ENCODE measurements at places on chromosomes 1 and 21.

GRCh38 chr1:174433451-174433850 lies 14.3 kb upstream of the GPR52 start:
- DNase-seq, result no peak

GRCh38 chr1:20029178-20029912 lies 40.6 kb upstream of the PLA2G5 start:
- no peak for DNase-seq

DNA sequence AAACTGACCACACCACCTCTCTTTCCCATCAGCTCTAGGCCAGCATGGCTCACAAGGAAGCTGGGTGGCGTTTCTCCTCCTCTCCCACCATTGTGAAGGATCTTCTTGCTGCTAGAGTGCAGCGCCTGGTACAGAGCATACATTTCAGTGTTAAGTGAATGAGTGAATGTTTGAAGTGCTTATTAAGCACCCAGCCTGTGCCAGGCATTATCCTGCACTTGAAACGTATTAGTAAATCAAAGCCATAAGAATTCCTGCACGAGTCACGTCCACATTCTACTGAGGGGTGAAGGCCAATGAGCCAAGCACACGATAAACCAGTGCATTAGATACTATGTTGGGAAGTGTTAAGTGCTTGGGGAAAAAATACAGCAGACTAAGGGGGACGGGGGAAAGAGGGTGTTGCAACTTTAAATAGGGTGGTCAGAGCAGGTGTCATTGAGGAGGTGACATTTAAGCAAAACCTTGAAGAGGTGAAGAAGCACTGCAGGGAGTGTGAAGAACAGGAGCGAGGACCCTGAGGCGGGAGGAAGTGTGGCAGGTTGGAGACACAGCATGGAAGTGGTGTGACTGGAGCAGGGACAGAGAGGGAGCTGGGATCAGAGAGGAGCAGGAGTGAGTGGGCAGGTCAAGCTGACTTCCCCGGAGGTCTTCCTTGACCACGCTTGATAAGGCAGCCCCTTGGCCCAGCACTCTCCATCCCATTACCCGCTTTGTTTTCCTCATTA lies 48.5 kb upstream of the LRRN2 start:
- DNase-seq, result no peak

DNA sequence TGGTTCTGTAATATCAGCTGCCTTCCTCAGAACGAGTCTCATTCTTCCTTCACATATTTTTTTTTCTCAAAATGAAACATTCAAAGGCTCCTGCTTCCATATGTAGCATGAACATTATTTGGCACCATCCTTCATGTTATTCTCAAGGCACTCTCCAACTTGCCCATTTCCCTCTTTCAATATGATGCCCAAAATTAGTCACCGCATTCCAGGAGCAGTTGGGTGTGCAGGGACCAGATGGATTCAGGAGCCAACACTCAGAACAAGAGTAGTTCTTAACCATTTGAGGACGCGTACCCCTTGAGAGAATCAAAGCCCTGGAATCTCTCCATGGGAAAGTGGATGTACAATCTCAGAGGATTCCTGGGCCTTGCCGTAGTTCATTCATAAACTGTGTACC lies 50.3 kb downstream of the KCNK1 start:
- DNase-seq, result no peak

- DNase-seq, result no peak
These were observed 42.7 kb downstream of the SEC16B start for GRCh38 chr1:177927021-177927596.

GRCh38 chr21:33950431-33951079 lies 35.0 kb upstream of the ATP5PO start:
- no peak for DNase-seq

DNA sequence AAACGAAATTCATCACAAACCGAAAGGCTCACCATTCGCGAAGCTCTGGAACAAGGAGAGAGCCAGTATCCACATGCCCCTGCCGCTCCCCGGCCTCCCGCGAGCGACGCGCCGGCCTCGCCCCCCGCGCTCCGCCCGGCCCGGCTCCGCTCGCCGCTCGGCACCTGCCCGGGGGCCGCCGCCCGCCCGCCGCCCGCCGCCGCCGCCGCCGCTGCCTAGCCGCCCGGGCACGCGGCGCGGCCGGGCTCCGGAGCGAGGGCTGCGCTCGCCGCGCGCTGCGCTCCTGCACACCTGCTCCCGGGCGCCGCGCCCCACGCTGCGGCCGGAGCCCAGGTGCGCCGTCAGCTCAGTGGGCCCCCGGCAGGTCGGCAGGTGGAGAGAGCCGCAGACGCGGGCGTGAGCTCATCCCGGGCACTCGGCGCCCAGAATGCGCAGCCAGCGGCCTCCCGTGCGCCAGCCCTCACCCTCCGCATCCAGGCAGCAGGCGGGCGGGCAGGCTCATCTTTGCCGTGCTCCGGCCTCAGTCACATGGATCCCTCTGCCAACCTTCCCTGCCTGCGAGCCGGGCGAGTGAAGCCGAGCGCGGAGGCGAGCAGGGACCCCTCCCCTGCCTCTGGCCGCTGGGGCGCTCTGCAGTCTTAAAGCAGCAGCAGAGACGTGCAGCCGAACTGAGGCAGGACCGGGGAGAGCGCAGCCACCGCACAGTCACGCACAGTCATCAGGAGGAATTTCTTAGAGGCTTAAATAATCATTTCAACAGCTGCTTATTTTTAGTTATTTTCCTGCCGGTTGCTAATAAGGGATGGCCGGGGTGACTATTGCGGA lies at the start of gene DSCAM:
TSS of gene DSCAM (minus strand) at position 572 of the 825 bp plus-strand sequence. CDS start at position 75, 497 bp downstream.
- peak; percentile 75 for DNase-seq

DNA sequence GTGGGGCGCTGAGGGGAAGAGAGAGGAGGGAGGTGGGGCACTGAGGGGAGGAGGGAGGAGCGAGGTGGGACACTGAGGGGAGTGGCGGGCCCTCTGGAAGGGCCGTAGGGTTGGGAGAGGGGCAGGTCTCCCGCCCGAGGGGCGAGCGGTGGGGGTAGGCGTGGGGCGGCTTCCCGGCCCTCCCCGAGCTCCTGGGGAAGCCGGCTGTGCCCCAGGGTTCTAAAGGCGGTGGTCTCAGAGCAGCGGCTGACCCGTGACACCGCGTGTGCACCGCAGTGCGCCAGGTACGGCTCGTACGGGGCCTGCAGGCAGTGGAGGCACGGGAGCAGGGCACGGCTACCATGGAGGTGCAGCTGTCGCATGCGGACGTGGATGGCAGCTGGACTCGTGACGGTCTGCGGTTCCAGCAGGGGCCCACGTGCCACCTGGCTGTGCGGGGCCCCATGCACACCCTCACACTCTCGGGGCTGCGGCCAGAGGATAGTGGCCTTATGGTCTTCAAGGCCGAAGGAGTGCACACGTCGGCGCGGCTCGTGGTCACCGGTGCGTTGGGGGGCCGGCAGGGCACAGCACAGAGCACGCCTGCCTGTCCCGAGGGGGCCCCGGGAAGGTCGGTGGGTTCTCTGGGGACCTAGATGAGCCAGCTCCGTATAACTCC lies 68.5 kb downstream of the OBSCN start:
- DNase-seq, result no peak

- DNase-seq, result no peak
These were observed 1.4 kb upstream of the SKI start for GRCh38 chr1:2226525-2227345.

- no peak for DNase-seq
These were observed 347.7 kb downstream of the PTBP2 start for GRCh38 chr1:97069312-97069711.

GRCh38 chr1:203278082-203278884 lies 27.0 kb upstream of the BTG2 start:
- peak; percentile 78 for DNase-seq

GRCh38 chr1:207910591-207911354 lies at the start of gene CD34:
Gene CD34, minus strand, starts transcription at chr1:207911125. Its CDS starts 45 bp downstream, at chr1:207911080.
- DNase-seq, result no peak

DNA sequence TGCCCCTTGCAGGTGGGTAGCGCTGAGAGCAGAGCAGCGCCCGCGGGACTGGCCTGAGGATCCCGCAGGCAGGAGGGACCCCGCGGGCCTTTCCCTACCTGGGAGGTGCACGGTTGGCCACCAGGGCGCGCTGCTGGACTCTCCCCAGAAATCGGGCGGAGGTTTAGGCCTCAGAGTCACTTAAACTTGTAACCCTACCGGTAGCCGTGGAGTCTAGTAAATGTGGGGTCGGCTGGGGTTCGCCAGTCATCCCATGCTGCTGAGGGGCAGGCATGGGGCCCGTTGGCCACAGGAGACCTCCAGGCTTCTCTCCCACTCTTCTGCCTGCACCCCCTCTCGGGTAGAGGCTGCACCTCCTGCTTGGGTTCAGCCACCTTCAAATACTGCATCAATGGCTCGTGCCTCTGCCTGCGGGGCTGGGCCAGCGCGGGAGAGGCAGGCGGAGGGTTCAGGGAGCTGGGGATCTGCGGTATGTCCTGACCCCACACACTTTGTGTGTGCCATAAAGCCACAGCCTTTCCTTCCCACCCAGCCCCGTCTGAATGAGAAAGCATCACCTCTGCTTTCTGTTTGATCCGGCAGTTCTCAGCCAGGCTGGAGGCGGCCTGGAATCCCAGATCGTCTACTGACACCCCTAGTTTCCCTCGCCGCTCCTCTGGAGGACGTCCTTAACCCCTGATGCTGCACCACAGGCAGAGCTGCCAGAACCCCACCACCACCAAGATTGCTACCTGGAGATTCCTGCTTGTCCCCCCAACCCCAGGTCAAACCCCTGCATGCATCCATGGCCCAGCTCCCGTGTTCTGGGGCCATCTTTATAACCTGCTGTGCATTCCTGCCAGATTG lies 12.3 kb upstream of the GSTM4 start:
- DNase-seq, result peak; percentile 30

DNA sequence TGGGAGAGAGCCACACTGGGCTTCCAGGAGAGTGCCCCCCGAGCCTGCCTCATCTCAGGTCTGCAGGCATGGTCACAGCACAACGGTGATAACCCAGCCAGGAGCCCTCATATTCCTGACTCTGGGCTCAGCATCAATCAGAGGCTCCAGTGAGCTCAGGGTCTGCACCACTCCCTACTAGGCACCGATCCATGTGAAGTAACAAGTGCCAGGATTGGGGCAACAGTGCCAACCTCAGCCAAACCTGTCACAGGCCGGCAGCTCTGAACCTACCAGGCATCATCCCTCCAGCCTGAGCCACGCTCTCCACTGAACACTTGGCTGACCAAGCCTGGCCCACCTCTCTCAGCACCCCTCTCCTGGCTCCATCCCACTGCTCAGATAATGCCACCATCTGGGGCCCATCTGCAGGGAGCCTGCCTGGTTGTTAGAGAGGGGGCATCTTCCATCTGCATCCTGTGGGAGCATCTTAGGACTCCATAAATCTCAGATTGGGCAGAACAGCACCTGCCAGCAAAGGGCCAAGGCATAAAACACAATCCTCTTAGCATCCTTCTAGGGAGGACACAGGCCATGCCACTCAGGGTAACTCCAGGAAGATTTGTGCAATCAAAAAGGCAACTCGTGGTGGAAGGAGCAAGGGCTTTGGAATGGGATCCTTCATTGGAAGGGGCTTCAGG lies 213.7 kb upstream of the CSF3R start:
- no peak for DNase-seq

- DNase-seq, result no peak
These were observed 4.5 kb downstream of the HSPB7 start for GRCh38 chr1:16013220-16013907.

DNA sequence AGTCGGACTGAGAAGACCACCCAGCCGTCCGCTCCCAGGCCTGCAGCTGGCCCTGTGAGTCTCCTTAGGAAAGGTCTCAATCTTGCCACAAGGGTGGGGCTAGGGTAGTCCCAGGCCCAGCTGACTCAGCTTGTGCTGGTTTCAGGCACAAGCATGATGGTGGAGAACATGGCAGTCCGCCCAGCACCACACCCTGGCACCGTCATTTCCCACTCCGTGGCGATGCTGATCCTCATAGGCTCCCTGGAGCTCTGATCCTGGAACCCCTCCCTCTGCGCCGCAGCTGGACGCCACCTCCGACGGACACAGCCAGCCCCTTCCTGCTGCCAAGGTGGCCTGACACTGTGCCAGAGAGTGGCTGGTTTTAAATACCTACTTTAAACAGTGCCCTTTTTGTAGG lies 10.7 kb downstream of the TMEM81 start:
- DNase-seq, result no peak

- no peak for DNase-seq
These were observed 32.3 kb downstream of the LRRC8B start for GRCh38 chr1:89556726-89557444.

- DNase-seq, result no peak
These were observed 267.9 kb downstream of the ZNF326 start for GRCh38 chr1:90262791-90263190.

DNA sequence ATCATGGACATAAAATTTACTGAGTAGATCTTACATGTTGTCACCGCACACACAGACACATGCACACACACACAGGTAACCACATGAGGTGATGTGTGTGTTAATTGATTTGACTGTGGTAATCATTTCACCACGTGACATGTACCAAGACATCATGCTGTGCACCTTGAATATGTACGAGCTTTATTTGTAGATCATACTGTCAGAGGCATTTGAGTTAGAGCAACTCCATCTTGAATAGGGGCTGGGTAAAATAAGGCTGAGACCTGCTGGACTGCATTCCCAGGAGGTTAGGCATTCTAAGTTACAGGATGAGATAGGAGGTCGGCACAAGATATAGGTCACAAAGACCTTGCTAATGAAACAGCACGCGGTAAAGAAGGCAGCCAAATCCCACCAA lies 31.7 kb upstream of the TRIM17 start:
- DNase-seq, result no peak

DNA sequence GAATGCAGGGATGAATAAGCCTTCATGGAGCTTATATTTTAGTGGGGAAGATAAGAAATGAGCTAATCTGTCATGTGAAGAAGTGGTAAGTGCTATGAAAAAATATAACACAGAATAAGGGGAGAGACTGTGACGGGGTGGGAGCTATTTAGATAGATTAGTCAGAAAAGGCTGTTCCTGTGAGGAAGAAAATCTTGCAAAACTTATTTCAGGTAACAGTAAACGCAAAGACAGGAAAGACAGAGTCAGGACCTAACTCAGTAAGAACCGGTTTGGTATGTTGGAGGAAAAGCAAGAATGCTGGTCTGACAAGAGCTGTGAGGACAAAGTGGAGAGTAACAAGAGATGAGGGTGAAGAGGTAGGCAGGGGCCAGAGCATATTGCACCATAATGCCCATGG lies 22.0 kb downstream of the GNAI3 start:
- DNase-seq, result no peak

GRCh38 chr21:44529503-44530125 lies 10.4 kb downstream of the KRTAP10-1 start:
- no peak for DNase-seq

DNA sequence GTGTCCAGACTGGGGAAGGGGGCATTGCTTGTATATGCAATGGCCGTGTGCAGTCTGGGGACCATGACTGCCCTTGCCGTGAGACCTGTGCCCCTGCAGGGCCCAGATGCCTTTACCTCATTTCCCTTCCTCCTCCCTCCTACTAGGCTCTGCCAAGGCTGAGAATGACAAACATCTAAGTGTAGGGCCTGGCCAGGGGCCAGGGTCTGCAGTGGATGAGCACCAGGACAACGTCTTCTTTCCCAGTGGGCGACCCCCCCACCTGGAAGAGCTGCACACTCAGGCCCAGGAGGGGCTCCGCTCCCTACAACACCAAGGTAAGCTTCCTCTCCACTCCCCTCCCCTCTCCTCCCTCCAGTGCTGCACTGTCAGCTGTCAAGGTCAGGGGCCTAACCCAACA lies 49.5 kb downstream of the YARS1 start:
- DNase-seq, result no peak

GRCh38 chr1:93554883-93555872 lies 107.3 kb downstream of the FNBP1L start:
- DNase-seq, result no peak

GRCh38 chr1:90358448-90358847 lies 358.7 kb downstream of the BARHL2 start:
- no peak for DNase-seq

Data from NCI-H187 (cell line).